Naive thymus-derived CD8-positive, alpha-beta T cell (primary cell): ENCODE measurements at places on chromosomes 5 and 9.

DNA sequence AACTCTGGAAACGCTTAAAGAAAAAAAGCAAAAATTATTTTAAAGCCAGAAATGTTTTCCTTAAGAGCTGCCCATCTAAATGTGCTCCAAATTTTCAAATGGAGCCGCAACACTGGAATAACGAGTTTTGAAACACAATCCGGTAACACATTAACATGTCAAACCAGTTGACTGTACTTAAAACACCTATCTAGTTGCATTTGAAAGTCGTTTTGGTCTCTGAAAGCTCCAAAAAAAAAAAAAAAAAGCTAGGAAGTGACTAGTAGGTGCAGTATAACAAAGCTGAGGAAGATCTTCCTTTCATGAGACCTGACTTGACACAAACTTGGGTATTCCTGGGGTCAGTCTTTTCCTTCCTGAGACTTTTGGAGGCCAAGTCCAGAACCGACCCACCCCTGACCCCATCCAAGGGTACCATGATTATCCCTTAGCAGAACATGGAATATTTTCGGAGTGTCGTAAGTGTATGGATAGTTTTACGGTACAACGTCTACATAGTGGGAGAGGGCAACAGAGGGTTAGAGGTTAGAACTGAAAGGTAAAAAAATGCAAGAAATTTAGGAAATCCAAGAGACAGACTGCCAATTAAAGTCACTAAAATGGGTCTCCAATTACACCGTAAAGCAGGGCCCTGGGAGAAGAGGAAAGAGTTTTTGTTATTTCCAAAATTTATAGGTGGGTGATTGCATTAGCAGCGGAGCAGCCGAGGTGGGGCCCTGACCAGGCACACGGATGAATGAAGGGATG, 812 bp downstream of the CETN3 start:
- DNase-seq, result no peak

GRCh38 chr9:37593883-37594448, 1.6 kb upstream of the TOMM5 start:
- no peak for DNase-seq

- DNase-seq, result no peak
Measured at GRCh38 chr5:153496835-153497234, 6.4 kb downstream of the GRIA1 start.

- no peak for DNase-seq
Measured at GRCh38 chr5:98899456-98899855, 29.4 kb downstream of the CHD1 start.
